ENCODE measurements at places on chromosomes 16 and 17.

DNA sequence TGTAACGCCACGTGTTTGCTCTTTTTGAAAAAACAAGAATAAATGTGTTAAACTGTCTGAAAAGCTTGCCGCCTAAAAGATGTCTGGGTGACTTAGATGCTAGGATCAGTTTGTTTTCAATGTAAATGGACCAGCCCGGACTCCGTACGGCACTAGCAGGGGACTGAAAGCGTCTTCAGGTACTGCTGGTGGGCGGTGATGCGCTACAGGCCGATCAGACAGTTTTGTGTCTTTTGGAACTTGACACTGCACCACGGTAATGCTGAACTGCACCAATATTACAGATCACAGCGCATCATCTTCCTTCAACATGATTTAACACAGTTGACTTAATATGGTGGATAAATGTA is 727 bp upstream of the MBTPS1 start:
- DNase-seq = no peak

DNA sequence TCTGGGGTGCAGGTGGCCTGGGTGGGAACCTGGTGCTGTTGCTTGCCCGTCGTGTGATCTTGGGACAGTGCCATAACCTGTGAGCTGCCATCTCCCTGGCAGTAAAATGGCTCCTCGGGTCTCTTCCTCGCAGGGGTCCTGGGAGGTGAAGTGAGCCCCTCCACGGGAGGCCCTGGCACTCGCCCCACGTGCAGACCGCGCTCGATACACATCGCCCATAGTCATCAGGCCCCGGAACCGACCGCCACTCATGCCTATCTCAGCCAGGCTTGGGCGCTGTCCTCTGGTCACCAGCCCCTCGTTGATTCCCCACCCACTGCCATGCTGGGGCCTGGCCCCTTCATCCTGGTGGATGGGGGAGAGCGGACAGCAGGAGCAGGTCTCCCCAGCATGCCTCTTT is 21.5 kb upstream of the OSGIN1 start:
- no peak for DNase-seq

GRCh38 chr16:82016263-82016662 is 5.0 kb upstream of the SDR42E1 start:
- DNase-seq = no peak

DNA sequence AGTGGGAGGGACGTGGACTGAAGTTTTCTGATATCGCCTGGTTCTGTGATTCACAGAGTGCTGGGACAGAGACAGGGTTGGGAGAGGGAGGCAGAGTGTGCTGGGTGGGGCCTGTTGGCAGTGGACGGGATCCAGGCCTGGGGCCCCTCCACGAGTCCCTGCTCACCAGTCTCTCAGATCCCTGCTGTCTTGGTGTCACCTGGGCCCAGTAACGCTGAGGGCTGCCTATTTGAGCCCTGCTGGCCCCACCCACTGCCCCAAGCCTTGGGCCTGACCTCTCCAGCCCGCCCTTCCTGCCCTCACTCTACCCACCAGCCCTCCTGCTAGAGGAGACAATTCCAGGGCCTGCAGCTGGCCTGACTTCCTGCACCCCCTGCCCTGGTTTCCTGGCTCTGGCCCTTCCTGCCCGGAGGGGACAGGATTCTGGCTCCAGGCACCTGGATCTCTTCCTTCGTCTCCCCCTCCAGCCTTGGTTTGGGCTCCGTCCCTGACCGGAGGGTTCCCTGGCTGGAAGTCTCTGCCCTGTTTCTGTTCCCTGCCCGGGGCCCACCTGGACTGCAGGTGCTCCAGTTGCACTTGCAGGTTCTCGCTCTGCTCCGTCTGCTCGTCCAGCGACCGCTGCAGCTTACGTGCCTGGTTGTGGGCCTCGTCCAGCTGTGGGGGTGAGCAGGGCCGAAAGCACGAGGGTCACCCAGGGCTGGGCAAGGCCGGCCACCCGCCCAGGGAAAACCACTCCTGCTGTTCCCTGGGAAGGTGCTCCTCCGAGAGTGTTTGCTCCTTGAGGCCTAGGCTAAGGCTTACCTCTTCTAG is 21.4 kb downstream of the CCDC102A start:
- DNase-seq = no peak

- DNase-seq = no peak
Measured at GRCh38 chr16:79563921-79564320, 36.6 kb downstream of the MAF start.

GRCh38 chr17:13750816-13751793 is 149.4 kb upstream of the HS3ST3A1 start:
- no peak for DNase-seq

GRCh38 chr16:57711346-57711745 is 16.7 kb downstream of the DRC7 start:
- DNase-seq = no peak

GRCh38 chr17:35345926-35346771 is 27.3 kb downstream of the SLFN11 start:
- peak; percentile 63 for DNase-seq

GRCh38 chr16:23902034-23902747 is 66.4 kb downstream of the PRKCB start:
- no peak for DNase-seq

DNA sequence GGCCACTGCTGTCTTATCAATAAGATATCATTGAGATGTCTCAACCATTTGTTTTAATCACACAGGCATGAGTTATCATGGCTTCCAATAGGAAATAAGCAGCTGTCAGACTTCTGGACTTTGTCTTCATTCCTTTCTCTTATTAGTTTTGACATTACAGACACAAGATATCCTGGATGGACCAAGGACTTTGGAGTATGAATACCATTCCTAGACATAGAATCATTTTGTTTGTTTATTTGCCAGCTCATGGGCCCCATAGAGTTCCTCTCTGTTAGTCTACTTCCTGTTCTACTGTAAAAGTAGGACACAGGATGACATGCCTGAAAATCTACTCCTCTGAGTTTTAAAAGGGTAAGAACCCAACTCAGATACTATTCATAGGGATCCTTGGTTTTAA is 77.7 kb upstream of the KCNJ16 start:
- no peak for DNase-seq

DNA sequence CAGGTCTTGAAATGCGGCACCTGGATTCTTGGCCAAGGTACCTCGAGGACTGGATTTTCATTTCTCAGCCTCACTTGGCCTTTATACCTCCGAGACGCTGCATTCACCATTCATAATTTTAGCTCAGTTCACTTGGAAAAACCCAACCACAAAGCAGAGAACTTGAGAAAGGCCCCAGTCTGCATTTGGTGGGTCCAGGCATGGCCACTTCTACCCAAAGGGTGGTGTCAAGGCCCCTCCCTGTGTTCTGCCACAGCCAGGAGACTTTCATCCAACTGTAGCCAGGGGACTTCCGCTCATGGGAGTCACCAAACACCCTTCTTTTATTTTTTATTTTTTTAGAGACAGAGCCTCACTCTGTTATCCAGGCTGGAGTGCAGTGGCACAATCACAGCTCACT is 14.7 kb upstream of the TVP23A start:
- DNase-seq = no peak

- DNase-seq = no peak
Measured at GRCh38 chr17:81056312-81056711, 21.4 kb downstream of the BAIAP2 start.

DNA sequence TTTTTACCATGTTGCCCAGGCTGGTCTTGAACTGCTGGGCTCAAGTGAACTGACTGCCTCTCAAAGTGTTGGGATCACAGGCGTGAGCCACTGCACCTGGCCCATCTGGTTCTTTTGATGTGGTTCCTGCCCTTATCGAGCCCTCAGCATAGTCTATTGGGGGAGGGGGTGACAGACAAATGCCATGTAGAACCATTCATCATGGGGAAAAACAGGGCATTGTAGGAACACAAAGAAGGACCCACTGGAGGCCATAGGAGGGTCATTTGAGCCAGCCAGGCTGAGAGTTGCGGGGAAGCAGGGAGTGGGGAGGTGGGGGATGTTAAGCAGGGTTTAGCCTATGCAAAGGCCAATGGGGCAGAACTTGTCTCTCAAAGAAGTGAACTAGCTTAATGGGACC is 11.9 kb downstream of the SEC14L5 start:
- DNase-seq = no peak

DNA sequence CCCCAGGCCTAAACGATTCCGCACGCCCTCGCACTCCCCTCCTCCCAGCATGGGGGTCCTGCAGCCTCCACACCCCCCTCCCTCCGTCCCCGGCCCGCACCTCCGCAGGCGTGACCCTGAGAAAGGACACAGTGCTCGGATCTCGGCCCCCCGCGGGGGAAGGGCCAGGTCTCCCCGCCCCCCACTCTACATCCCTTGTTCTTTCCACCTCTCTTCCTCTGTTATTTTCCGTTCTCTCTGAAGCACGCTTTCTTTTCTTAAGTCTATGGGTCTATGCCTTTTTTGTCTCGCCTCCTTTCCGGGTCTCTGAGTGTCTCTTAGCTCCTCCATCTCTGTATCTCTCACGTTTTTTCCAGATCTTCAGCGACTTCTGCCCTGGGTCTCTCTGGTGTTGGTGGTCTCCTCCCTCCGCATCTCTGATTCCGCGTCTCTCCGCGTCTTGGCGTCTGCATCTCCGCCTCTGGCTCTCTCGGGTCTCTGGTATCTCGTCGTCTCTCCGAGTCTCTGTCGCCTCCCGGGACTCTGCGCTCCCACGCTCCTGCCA is 2.1 kb upstream of the HES7 start:
- DNase-seq = peak; percentile 81

- no peak for DNase-seq
Measured at GRCh38 chr17:35006961-35007360, 26.6 kb downstream of the LIG3 start.

DNA sequence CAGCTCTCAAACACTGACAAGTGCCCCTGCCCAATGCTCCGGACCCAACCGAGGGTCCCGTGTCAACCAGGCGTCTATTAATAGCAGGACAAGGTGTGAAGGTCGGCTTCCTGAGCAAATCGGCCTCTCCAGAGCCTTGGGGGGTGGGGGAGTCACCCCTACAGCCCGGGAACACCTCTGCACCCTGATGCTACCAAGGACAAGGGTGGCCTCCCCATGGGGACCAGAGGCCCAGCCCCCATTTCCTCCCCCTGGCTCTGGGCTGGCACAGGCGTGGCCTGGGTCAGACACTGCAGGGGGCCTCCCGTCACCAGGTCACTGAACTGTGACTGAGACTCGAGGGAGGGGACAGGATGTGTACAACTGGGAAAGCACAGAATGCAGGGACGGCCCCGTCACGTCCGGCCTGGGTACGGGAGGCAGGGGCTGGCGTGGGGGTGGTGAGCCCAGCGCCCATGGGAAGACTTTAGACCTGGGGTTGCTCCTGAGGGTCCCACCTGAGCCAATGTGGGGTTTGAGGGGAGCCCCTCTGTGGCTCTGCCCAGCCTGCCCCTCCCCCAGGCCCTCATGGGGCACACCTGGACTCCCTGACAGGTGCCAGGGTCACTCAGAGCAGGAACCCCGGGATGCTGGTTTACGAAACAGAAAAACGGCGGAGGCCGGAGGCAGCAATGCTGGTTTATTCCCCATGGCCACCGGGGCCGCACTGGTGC is 579 bp upstream of the CYBA start:
- peak; percentile 85 for DNase-seq

DNA sequence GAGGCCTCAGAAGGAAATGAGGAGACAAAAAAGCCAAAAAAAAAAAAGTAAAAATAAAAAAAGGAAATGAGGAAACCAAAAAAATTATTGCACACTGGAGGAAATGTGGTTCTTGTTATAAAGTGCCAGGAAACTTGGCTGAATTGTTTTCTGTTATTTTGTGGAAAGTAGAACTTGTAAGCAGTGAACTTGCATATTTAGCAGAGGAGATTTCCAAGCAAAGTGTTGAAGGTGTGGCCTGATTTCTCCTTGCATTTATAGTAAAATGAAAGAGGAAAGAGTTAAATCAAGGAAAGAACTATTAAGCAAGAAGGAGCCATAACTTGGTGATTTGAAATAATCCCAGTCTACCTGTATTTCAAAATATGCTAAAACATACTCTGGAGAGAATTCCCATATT is 34.1 kb upstream of the CPPED1 start:
- no peak for DNase-seq

DNA sequence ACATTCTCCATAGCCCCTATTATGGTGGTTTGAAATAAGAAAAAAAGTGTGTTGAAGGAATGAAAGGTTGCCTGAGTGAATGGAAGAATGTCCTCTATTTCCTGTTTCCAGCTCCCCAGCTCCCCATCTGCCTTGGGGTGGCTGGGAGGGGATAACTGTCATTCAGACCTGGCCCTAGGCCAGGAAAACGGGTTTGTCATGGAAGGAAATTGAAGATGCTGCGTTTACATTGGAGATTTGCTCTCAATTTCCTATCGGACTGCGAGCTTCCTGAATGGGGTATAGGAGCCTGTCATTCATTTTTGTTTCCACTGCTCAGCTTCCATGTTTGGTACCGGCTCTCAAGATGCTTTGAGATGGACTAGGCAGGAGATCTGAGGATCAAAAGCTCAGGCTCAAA is 2.2 kb upstream of the FZD2 start:
- no peak for DNase-seq

- DNase-seq = no peak
Measured at GRCh38 chr16:2063861-2064260, 16.1 kb downstream of the TSC2 start.

DNA sequence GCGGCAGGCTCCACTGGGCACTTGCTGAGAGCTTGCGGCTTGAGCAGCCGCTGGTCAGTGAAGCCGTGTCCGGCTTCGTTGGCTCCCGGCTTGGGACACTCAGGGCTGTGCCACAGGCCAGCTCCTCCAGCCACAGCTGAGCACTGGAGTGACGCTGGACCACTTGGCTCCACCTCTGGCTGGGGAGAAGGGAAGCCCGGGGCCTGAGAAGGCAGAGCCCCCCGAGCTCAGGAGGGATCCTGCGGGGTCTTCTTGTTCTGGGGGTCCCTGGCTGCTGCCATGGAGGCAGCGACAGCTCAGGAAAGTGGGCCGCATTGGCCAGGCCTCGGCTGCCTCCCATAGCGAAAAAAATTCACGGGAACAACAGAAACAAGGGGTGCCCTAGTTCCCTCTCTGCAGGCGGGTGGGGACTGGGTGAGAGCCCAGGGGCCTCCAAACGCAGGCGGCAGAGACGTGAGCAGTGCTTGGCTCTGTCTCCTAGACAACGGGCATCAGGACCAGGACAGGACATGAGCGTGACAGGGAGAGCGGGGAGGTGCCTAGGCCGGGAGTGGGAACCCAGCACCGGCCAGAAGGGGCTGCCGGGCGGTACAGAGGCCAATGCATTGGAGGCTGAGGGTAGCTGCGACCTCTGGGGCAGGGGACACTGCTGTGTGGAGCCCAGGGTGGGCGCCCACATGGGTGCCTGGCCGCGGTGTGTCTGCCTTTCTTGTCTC is 37.7 kb downstream of the SLC7A5 start:
- DNase-seq = no peak

DNA sequence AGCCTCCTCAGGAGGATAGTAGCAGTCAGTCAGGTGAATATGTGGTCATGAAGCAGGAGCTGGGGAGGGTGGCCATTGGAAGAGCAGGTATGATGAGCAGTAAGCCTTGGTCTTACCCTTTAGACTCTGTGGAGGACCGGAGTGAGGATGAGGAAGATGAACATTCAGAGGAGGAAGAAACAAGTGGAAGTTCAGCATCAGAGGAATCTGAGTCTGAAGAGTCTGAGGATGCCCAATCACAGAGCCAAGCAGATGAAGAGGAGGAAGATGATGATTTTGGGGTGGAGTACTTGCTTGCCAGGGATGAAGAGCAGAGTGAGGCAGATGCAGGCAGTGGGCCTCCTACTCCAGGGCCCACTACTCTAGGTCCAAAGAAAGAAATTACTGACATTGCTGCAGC is 12.7 kb downstream of the SRCAP start:
- no peak for DNase-seq

Data from activated CD8-positive, alpha-beta memory T cell treated with anti-CD3 and anti-CD28 coated beads for 24 hours (primary cell).